Omental fat pad (tissue), 4 donors: ENCODE measurements at places on chromosomes 5 and 9.

GRCh38 chr5:68689010-68689409 lies 404.8 kb upstream of the SLC30A5 start:
- DNase-seq = no peak

DNA sequence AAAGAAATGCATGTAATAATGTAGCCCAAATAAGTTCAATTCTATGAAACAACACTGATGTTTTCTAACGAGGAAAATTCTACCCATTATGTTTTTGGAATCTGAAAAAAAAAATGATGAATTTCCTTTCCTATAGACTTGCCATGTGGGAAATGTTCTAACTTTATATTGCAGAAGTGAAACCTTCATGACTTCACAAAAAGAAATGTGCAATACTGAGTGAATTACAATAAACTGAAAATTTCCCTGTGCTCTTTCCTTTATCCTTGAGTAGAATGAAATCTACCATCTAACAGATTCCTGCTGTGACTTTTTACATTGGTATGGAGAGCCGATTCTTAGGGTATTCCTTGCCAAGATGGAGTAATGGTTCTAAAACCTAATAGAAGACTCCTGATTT lies 1622.5 kb downstream of the MAT2B start:
- no peak for DNase-seq

- no peak for DNase-seq
These were observed 56.1 kb upstream of the TUT7 start for GRCh38 chr9:86410281-86410680.

GRCh38 chr9:40926404-40927259 lies 201.8 kb downstream of the FOXD4L6 start:
- no peak for DNase-seq

GRCh38 chr5:172848419-172848818 lies 14.4 kb downstream of the ERGIC1 start:
- DNase-seq = no peak

DNA sequence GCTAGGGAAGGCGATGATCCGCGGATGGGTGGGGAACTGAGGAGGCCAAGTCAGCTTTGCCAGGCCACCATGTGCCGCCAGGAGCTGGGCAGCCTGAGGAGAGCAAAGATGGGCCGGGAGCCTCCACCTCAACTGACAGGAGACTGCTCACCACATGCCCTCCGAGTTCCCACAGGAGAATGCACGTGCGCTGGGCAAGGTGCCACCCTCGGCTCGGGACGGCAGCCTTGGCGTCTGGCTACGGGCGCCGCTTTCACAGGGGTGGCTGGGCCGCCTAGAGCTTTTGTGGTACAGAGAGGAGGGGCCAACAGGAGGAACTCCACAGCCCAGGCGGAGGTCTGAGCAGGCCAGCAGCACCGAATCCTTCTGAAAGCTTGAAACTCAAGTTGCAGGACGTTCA lies 5.3 kb upstream of the TBC1D9B start:
- DNase-seq = no peak

GRCh38 chr9:106075960-106076327 lies 381.6 kb downstream of the TMEM38B start:
- DNase-seq = no peak

- no peak for DNase-seq
These were observed 6.8 kb upstream of the CEP120 start for GRCh38 chr5:123429993-123430392.

DNA sequence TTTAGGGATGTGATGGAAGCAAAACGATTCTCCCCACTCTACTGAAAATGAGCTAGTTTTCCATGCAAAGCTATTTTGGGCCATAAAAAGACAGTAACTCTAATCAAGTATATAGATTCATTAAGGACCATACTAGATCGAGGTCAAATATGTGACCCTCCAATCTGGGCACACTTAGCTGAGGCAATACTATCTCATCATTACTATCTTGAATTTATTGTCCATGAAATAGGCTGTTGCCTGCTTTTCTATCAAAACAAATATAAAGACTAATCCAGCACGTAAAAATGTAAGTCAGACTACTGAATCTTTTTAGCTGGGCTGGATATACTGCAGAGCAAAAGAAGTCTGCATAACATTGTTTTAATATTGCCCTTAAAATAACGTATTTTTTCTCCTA lies 943.1 kb downstream of the NR2F1-AS1 start:
- DNase-seq = no peak

GRCh38 chr5:176188085-176188484 lies 50.1 kb upstream of the SIMC1 start:
- DNase-seq = no peak

- no peak for DNase-seq
These were observed 4.1 kb downstream of the KIF12 start for GRCh38 chr9:114094971-114095370.

- DNase-seq = no peak
These were observed 6.2 kb downstream of the NKD2 start for GRCh38 chr5:1014781-1015221.

- no peak for DNase-seq
These were observed 3.6 kb downstream of the SVEP1 start for GRCh38 chr9:110575945-110576344.
